NCI-H2171 treated with DMSO at 0.1 percent for 48 hours (cell line): ENCODE measurements at places on chromosomes 12 and 14.

DNA sequence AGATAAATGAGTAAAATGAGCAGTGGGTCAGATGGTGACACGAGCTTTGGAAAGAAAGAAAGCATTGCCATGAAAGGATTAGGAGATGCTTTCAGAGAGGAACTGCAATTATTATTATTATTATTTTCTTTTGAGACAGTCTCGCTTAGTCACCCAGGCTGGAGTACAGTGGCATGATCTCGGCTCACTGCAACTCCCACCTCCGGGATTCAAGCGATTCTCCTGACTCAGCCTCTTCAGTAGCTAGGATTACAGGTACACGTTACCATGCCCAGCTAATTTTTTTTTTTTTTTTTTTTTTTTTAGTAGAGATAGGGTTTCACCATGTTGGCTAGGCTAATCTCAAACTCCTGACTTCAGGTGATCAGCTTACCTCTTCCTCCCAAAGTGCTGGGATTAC lies 77.4 kb downstream of the ST8SIA1 start:
- DNase-seq, result no peak

GRCh38 chr14:30603402-30603801 lies 18.7 kb upstream of the SCFD1 start:
- DNase-seq, result no peak

- DNase-seq, result no peak
These were observed 7.7 kb downstream of the DAZAP2 start for GRCh38 chr12:51246254-51246853.

GRCh38 chr14:28344381-28344780 lies 422.2 kb upstream of the FOXG1 start:
- DNase-seq, result no peak

GRCh38 chr14:87952307-87953094 lies 40.5 kb downstream of the GALC start:
- no peak for DNase-seq

DNA sequence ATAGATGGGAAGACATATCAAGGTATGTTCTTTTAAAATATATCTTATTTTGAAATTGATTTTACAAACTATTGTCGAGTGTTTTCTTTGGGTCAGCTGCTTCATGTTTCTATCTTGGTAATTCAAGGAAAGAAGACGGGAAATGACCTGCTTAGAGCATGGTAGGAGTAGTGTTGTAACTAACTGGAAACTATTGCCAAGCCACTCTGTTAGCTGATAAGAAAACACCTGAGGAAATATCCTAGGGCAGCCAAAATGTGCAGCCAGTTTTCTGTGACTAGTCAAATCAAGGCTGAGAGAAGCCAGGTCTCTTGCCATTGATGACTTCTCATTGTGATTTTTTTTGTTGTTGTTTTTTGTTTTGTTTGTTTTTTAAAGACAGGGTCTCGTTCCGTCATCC lies 30.2 kb downstream of the METAP2 start:
- DNase-seq, result no peak

- peak; percentile 25 for DNase-seq
These were observed 377 bp upstream of the BCL7A start for GRCh38 chr12:122021193-122021821.

GRCh38 chr12:48993787-48994186 lies 5.4 kb downstream of the DDN start:
- no peak for DNase-seq

- no peak for DNase-seq
These were observed 33.6 kb upstream of the BDKRB2 start for GRCh38 chr14:96170961-96171592.

DNA sequence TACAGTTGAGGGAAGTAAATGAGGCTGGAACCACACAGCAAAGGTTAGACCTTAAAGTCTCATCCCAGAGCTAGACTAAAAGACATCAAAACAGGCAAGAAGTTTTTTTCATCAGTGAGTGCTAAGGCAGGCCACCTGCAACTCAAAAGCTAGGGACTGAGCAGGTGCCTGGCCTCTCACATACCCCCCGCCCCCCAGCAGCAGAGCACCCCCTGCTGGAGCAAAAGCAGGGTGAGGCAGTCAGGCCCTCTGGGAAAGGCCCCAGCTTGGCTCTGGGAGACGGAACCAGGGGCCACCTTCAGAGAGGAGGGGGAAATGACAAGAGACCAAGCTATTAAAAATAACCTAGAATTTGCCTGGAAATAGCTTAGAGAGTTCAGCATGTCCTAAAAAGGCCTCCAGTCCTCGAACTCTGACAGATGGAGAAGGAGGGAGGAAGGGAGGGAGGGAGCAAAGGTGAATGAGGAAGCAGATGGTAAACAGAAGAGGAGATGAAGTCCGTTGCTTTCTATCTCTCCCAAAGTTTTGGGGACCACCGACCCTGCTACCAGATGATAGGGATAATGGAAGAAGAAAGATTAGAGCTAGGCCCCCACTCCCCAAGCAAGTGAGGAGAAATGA lies 1.8 kb downstream of the ITGA7 start:
- no peak for DNase-seq

GRCh38 chr14:83706231-83706954 lies 1823.6 kb upstream of the FLRT2 start:
- peak; percentile 99 for DNase-seq

- DNase-seq, result no peak
These were observed 859.8 kb downstream of the FSCB start for GRCh38 chr14:43647302-43647701.

DNA sequence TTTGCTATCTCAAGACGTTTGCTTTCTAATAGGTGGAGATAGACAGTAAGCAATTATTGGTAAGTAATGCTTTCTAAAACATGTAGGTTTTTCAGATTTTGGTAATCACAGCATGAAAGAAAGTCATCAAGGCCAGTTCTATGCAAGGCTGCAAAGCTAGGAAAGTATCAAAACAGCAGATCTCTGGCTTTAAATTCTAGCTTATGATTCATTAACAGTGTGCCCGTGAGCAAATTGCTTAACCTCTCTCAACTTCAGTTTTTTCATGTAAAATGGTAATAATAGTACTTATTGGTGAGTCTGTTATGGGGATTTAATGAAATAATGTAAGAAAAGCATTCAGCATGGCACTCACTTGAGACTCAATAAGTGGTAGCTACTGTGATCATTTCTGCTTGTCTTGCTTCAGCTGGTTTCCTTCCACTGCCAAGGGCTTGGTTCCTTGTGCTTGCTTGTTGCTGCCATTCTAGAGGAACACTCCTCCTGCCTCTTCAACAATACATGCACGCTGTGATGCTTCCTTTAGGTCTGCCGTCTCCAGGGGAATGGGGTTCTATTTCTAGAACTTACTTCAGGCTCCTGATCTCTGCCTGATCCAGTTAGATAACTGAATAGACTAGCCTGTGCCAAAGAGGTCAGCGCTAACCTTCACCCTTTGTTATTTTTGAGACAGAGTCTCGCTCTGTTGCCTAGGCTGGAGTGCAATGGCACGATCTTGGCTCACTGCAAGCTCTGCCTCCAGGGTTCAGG lies 88.4 kb downstream of the CAND1 start:
- DNase-seq, result no peak

DNA sequence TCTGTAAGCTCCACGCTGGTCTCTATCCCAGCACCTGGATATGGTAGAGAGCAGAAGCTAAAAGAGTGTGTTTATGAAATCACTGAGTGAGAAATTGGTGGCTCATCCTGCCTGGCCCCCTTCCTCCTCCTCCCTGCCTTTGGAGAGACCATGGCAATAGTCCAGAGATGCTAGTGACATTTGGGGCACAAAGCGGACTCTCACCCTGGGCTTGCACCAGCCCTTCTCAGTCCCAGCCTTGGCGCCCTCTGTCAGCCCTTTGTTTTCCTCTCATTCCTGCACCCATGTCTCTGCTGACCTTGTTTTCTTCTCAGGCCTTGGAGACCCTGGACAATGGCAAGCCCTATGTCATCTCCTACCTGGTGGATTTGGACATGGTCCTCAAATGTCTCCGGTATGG lies 18.2 kb downstream of the ALDH2 start:
- DNase-seq, result no peak

- no peak for DNase-seq
These were observed 5.6 kb downstream of the ATP2A2 start for GRCh38 chr12:110286623-110287022.

DNA sequence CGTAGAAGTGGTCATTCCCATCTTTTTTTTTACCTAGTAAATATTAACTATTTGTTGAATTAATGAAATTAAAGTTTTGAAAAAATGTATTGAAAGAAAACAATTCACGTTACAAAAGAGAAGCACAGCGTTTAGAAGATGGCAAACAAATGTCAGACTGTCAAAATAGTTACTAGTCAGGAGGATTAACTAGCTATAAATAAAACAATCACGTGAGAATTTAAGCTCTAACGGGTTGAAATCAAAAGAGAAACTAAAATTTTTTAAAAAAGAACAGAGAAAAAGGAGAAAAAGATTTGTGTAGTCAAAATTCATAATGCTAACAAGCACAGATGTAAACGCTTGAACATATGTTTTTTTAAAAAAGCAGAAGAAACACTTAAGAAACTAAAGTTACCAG lies 26.4 kb downstream of the DDHD1 start:
- no peak for DNase-seq

GRCh38 chr12:108016022-108016564 lies 113.0 kb upstream of the WSCD2 start:
- DNase-seq, result no peak

GRCh38 chr12:108722463-108722862 lies 8.9 kb downstream of the CORO1C start:
- no peak for DNase-seq

- peak; percentile 40 for DNase-seq
These were observed 70.2 kb upstream of the TBX5 start for GRCh38 chr12:114476159-114476558.

GRCh38 chr12:96047229-96048211 lies 12.1 kb upstream of the LTA4H start:
- peak; percentile 52 for DNase-seq

- DNase-seq, result no peak
These were observed 680 bp downstream of the ASB8 start for GRCh38 chr12:48156652-48157017.

GRCh38 chr12:1527789-1528188 lies 66.6 kb downstream of the FBXL14 start:
- no peak for DNase-seq

- DNase-seq, result no peak
These were observed 49.8 kb downstream of the NOC4L start for GRCh38 chr12:132194056-132194455.

DNA sequence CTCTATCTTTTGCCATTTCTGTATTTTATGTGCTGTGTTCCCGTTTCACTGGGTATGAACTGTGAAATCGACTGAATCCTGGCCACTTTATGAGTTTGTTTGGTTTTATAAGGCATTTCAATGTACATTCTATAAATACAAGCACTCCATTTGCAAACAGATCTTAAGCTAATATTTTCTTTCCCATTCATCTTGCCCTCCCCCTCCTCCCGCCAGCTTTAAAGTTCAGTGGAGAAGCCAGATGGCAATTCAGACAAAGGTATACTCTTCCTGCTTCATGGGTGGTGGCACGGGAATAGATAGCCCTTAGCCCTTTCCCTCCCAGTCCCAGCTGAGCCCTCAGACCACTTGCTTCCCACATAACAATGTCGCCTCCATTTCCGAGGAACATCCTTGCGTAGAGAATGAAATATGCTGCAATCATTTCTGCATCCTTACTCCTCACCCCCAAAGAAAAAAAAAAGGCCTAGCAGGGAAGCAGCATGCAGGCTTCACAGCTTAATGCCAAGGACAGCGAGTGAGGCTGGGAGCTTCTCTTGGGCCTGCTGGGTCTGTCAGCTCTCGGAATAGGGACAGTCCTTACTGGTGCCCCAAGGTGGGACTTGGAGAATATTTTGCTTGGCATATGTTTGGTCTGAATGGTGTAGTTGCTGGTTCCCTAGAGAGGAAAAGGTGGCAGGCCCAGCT lies 52.8 kb upstream of the SRSF5 start:
- DNase-seq, result peak; percentile 75

- peak; percentile 97 for DNase-seq
These were observed 9.2 kb upstream of the PAPLN start for GRCh38 chr14:73227812-73228781.

DNA sequence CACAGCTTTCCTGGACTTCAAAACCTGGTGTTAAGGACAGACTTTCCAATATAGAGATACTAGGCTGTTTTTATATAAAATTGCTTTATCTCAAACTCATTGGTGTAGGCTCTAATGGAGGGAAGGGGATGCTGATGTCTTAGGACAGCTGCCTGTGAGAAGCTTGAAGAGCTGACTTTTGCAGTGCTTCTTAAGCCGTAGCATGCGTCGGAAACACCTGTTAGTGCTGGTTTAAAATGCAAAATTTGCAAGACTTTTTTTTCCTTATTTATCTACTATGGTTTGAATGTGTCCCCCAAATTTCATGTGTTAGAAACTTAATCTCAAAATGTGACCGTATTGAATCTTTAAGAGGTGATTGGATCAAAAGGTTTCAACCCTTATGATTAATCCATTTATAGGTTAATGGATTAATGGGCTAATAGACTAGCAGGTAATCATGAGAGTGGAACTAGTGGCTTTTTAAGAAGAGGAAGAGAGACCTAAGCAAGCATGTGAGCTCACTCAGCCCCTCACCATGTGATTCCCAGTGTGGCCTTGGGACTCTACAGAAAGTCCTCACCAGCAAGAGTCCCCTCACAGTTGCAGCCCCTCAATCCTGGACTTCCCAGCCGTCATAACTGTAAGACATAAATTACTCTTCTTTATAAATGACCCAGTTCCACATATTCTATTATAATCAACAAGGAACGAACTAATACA lies 60.9 kb upstream of the FUT8 start:
- no peak for DNase-seq

DNA sequence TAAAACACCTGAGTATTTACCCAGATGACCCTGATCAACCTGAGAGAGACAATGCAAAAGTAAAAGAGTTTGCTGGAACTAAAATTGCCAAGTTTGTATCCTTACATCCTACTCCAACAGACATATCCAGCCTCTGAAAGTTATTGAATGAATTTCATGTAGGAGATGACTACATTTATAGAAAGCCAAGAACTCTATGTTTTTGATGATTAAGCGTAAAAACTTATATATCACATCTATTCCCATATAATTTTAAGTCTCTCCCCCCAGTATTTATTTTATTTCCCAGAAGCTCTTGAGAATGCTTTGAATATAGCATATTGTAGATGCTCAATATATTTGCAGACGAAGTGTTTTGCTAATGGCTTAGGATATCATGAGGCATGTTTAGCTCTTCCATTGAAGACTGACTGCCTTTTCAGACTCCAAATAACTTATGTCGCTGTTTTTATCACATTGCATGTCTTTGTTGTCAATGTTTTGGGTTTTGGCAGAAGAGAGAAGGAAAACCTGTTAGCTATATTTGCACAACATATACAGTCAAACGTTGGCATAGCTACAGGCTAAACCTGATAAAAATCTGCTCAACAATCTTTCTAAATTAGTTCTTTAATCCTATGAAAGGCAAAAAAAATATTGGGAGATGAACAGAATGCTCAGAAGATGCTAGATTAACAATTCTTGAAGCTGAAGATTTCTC lies 213.6 kb downstream of the DIO2 start:
- no peak for DNase-seq

DNA sequence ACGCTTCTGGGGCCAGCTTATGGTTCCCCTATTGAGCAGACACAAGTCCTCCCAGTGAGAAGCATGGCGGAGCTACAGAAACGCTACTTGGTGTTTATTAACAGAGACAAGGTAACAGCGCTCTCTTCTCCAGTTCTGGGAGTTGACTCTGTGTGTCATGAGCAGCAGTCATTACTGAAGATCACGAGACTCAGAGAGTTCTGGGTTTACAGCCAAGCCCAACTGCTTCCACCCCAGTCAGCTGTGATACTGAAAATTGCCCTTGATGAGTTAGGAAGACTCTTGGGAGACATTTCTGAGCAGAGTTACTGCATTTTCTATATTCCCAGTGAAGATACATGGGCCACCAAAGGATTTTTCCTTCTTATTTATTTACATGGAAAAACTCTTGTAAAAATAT lies 48.6 kb downstream of the CFAP251 start:
- DNase-seq, result no peak
